ENCODE measurements at places on chromosomes 7 and 10. TPM values are rescaled to one million over a fixed set of nuclear protein-coding genes. Genes with fewer than 3 reads are reported as not detected.

GRCh38 chr10:73881221-73881919, 7.0 kb upstream of the CAMK2G start:
- no peak for DNase-seq

DNA sequence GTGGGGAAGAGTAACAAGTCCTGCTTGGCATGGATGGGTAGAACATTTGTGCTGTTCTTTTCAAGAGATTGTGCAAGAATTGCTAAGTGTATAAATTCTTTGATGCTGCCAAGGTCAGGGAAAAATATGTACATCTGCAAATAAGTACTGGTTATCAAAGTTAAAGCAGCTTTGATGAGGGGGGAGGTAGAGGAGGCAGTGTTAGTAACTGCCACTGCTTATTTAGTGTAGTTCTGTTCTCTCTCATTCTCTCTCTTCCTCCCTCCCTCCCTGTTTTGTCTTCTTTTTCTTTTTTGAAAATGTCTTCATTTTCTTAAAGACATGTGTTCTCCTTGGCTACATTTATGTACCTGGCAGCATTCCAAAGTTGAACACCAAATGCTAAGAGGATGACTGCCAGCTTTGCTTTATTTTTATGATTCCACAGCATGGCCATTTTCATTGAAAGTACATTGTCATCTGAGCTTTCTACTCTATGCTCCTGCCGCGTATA, 18.6 kb downstream of the CACNB2 start:
- no peak for DNase-seq

The GPR26 gene
- not detected for total RNA-seq

DNA sequence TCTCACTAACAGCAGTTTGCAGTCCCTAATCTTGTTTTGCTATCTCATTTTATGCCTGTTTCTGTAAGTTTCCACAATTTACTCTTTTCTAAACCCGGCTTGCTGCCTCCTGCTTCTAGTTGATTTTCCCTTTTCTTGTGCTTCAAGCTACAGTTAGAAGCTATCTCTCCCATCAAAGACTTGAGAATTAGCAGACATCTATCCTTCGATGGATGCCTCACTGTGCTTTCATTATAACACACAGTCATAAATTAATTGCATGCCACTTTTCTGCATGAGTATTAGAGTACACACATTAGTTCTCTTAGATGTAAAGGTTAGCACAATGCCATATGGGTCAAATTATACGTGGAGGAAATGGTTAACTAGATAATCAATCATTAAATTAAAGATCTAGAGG, 48.7 kb downstream of the SEMA3A start:
- DNase-seq: no peak

The LIPF gene
- total RNA-seq: not detected

DNA sequence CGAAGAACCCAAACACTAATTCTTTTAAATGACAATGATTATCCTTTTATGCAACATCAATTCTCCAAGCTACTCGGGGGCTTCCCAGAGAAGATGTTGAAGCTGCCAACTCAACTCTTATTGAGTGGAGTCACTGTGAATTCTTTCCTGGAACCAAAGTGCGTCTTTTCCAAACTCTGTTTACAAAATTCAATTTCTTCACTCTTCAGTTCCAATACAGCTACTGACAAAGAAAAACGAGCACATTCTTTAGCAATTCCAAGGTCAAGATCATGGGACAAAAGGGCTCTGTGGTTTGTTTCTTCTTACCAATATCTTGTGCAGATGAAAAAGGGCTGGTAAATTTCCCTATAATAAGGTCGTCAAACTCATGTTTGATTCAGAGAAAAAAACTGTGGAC, 74.2 kb downstream of the FAS start:
- no peak for DNase-seq

GRCh38 chr7:96026010-96026409, 253.7 kb downstream of the DYNC1I1 start:
- DNase-seq: no peak

GRCh38 chr10:132624061-132624846, 86.7 kb downstream of the INPP5A start:
- no peak for DNase-seq

DNA sequence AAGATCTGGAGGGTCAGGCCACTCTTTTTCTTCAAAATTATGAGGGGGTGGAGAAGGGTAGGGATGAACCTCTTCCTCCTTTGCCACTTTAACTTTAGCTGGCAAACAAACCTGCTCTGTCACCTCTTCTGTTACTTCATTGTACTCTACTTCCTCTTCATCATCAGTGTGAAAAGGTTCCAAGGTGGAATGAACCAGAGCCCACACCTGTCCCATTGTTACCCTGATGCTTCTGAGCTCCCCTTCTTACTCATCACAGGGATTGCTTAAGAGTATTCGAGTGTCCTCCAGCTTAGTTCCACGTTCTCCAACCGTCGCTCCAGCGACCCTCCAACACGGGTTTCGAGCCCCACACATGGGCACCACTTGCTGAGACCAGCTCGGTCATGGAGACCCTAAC, 5.2 kb downstream of the MRPS24 start:
- DNase-seq: no peak

DNA sequence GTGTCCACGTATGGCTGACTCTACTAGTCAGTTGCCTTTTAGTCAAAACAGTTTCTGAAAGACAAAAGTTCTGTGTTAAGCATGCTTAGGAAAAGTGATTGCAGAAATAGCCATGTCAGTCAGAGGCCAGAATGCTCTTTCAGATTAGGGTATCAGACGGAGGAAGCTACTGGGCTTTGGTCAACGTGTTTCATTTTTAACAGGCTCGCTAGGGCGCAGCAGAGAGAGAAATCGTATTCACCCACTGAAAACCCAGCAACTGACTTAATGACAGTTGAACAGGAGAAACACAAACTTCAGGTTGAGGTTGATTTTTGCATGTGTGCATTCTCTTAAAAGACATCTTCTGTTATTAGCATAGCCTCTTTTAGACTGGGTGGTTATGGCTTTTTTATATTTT, 322.6 kb upstream of the KIAA1217 start:
- DNase-seq: no peak

- DNase-seq: no peak
Measured at GRCh38 chr10:83954193-83954799, 185.0 kb upstream of the GHITM start.

- DNase-seq: peak; percentile 64
Measured at GRCh38 chr10:1938317-1938716, 201.0 kb upstream of the ADARB2 start.

The EPHB6 gene
- total RNA-seq: 48.6 TPM

GRCh38 chr7:135333200-135333599, 99.6 kb downstream of the STRA8 start:
- no peak for DNase-seq

The GDF2 gene
- total RNA-seq: not detected

- DNase-seq: no peak
Measured at GRCh38 chr10:124369986-124370385, 48.7 kb downstream of the OAT start.

GRCh38 chr10:113458451-113458850, 94.4 kb upstream of the HABP2 start:
- DNase-seq: no peak

- DNase-seq: no peak
Measured at GRCh38 chr7:131741446-131741845, 185.0 kb upstream of the PODXL start.

- DNase-seq: no peak
Measured at GRCh38 chr7:78254726-78255055, 456.1 kb downstream of the PHTF2 start.

GRCh38 chr7:7271094-7271874, 88.9 kb downstream of the C1GALT1 start:
- no peak for DNase-seq

- DNase-seq: no peak
Measured at GRCh38 chr10:112967200-112967599, 17.2 kb downstream of the TCF7L2 start.

DNA sequence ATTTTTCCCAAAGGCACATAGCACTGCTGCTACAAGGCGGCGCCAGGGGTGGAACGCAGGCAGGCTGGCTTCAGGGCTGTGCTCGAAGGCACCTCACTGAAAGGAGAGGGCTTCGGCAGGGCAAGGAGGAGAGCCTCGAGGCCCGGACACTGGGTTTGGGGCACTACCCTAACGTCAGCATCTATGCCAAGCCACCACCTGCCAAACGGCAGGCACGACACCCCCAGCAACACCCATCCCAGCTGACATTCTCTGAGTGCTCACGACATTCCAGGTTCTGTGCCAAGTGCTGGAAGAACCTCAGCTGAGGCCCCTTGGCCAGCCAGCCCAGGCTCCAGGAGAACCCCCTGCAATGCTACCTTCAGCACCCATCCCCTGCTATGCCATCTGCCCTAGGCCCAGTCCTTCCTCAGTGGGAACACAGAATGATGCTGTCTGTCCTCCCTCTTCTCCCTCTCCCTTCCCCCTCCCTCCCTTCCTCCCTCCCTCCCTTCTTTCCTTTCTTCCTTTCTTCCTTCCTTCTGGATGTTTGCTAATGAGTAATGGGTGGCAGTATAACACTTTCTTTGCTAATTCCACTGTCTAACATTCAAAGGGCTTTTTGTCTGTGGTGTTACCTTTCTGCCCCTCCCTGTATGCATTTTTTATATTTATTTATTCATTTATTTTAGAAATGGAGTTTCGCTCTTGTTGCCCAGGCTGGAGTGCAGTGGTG, 24.3 kb downstream of the ZCCHC24 start:
- DNase-seq: no peak

GRCh38 chr7:141704741-141705140, 2.8 kb upstream of the DENND11 start:
- no peak for DNase-seq

All from naive thymus-derived CD8-positive, alpha-beta T cell (primary cell).